Stimulated activated naive CD8-positive, alpha-beta T cell treated with anti-CD3 and anti-CD28 coated beads, Interleukin-15, Interleukin-2, amounts not matched to agents 100 U/mL and 50 U/mL, for 24 hours (primary cell): ENCODE measurements at places on chromosomes 2 and 18.

GRCh38 chr2:26685989-26686839 lies 6.3 kb upstream of the KCNK3 start:
- DNase-seq = no peak

DNA sequence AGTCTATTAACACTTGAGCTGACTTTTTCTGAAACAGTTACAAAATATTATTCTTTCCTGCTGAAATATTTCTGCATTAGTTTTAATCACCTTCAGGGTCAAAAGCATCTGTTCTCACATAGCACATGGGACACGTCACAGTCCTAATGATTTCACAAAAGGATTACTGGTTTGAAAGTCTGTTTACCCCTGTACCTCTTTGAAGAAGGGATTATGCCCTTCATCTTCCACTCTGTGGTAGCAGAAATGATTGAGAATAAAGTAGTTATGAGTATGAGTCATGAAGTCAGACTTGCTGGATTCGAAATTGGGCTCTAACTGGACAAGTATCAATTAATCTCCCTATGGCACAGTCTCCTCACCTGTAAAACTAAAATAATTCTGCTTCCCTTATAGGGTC lies 121.2 kb downstream of the SATB2 start:
- DNase-seq = no peak

- peak; percentile 33 for DNase-seq
Observed at GRCh38 chr18:811182-811891, 705 bp downstream of the YES1 start.

GRCh38 chr18:48358868-48359267 lies 50.3 kb downstream of the ZBTB7C start:
- no peak for DNase-seq

DNA sequence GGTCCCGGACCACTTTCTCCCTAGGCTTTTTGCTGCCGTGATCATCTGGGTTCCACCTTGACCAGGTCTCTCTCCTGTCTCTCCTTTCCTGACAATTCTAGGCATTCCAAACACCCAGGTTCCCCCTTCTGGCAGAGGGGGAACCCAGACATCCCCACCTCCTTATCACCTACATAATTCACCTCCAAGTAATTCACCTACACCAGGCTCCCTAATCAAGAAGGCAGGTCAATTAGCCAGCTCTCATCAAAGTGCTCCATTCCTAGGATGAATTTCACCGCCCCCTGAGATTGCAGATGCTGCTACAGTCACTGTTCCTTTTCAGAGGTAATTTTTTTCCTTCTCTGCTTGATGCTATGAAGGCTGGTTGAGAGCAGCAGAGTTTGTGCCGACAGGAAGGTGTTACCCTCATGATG lies 42.3 kb upstream of the ATG16L1 start:
- DNase-seq = no peak

DNA sequence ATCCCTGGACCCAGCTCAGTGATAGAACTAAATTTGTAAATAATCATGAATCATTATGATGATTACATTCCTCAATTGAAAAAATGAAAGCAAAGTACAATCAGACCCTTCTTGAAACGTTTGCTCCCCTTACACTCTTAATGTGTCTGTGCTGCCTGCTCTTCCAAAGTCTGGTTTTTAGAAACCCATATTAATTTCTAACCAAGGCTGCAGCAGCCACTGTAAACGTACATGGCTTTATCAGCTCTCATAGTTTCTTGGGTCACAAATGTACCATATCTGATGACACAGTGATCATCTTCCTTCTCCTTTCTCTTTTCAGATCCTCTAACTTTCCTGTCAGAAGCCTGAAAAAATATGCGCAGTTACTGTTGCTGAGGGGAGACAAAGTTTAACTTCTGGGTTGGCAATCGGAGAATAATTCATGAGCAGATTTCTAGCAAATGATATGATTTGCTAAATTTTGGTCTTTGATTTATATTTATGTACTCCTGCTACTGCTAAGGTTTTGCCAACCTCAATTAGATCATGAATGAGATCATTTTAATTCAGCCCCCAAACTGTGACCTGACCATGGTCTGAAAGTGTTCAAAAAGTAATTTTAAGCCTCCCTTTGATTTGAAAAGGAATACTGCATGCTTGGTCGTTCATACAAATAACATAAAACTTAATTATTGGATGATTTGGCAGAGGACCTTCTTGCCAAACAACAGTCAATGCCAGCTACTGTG lies 12.3 kb downstream of the ZEB2 start:
- no peak for DNase-seq

GRCh38 chr2:168915441-168916330 lies 14.6 kb downstream of the G6PC2 start:
- DNase-seq = no peak

- no peak for DNase-seq
Observed at GRCh38 chr18:56982766-56983165, 164.1 kb upstream of the BOD1L2 start.

GRCh38 chr18:22504251-22505030 lies 86.7 kb upstream of the CTAGE1 start:
- DNase-seq = no peak

DNA sequence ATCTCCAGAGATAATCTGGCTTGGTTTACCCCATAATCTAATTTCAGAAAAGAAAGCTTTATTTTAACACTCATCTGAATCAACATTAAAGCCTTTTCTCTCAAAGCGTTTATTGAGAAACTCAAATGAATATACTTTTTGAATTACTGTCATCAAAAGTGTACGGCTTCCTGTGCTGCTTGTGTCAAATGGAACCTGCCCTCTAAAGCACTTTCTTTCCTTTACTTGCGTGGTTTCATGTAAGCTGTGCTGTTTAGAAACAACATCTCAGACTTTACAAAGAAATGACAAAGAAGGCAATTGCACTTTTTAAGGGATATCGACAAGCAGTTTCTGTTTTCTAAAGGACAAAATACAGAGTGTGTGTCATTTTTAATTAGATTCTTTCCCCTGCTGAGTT lies 35.1 kb downstream of the CYBRD1 start:
- DNase-seq = no peak

- DNase-seq = no peak
Observed at GRCh38 chr2:127386246-127386645, 1.5 kb downstream of the MAP3K2 start.

DNA sequence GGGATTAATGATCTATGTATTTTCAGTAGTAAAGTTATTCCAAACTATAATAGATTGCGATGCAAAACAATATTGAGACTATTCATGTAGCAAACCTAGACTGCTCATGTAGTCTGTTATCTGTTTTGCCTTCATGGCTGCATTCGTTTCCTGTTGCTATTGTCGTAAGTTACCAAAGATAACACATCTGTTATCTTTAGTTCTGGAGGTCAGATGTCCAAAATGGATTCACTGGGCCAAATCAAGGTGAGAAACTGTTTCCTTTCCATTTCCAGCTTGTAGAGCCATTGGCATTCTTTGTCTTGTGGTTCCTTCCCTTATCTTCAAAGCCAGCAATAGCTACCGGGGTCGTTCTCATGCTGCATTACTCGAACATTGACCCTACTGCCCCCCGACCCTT lies 20.9 kb downstream of the ITGAV start:
- DNase-seq = no peak

- no peak for DNase-seq
Observed at GRCh38 chr2:170610615-170611014, 104.5 kb upstream of the SP5 start.

DNA sequence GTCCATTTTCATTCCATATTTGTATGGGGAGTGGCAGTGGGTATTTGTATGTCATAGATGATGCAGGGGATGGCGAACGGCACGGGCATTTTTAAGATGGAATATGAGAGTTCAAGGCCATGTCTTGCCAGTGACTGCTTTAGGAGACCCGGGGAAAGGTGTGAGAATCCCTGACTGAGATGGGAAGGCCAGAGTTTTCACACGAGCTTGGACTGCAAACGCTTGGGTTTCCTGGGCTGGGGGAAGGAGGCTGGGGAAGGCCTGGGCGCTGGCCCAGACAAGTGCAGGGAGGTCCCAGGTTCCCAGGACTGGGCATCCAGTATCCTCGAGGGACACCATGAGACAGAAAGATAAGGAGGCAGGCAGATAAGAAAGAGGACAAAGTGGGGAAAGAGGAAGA lies 35.2 kb downstream of the CNGA3 start:
- DNase-seq = no peak

DNA sequence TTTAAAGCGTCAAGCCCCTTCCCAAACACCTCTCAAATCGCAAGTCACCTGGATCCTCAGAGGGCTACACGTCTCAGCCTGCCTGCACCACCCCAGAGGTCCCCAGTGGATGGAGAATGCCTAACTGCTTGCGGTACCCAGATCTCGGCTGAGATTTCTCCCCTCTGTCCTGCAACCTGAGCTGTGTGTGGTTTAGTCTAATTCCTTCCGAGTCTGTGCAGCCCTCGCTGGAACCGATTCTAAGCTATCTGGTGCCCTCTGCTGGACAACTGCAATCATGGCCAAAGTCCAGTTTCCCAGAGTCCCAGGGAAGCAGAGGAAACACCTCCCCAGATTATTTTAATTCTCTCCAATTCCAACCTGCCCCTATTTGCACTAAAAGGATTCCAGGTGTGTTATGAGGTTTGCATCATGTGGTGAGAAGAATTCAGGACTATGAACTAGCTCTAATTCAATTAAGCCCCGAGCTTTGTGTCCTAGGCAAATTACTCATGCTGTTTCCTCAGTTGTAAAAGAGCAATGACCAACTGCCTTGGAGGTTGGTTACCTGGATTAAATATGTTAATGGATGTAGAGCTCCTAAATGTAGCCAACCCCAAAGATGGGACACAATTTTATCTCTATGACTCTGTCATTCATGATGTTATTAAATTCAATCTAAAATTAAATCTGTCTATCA lies 276.1 kb upstream of the NCKAP5 start:
- DNase-seq = peak; percentile 54

GRCh38 chr2:207975921-207976320 lies 49.4 kb downstream of the PLEKHM3 start:
- DNase-seq = no peak

- no peak for DNase-seq
Observed at GRCh38 chr2:190653931-190654330, 5.0 kb downstream of the NAB1 start.

- no peak for DNase-seq
Observed at GRCh38 chr2:167487728-167488127, 599.4 kb downstream of the XIRP2 start.

- DNase-seq = no peak
Observed at GRCh38 chr2:113391073-113391472, 46.4 kb upstream of the ZNG1B start.

- no peak for DNase-seq
Observed at GRCh38 chr2:210539578-210540416, 16.6 kb upstream of the CPS1 start.

GRCh38 chr18:5759194-5759593 lies 136.1 kb downstream of the TMEM200C start:
- DNase-seq = no peak

DNA sequence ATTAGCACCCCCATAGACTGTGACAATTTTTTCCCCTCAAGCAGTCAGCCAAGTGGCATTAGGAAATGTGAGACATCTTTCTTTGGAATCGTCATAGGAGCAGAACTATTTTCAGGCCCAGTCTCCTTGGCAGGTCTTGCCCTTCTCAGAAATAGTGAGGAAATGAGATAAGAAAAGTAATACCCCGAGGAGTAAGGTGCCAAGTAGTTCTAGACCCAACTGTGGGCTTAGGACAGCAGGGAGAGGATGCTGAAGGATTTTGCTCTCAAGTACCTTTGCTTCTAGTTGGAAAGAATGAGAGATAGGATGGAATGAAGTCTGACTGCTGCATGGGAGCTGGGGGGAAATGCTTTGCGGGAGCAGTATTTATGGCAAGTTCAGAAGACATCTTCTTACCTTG lies 31.8 kb downstream of the PRKCE start:
- DNase-seq = no peak

DNA sequence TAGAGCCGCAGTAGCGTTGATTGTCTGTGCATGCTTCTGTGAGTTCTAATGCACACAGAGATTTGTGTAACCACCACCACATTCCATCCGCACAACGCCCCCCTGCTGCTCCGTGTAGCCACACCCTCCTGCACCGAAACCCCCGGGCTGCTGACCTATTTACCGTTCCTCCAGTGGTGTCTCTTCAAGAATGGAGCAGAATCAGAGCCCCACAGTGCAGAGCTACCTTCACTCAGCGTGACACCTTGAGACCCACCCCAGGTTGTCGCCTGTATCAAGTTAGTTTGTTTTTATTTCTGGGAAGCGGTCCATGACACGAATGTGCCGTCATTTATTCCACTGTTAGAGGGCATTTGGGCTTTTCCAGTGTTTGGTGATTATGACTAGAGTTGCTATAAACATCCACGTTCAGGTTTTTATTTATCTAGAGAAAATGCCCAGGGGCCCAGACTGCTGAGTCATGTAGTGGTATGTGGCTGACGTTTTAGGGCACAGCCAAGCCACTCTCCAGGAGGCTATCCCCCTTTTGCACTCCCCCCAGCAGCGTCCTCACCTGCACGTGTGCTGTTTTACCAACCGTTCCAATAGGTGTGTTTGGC lies 266.8 kb downstream of the NDUFA10 start:
- DNase-seq = no peak

GRCh38 chr2:184599054-184599871 lies 934 bp downstream of the ZNF804A start:
- no peak for DNase-seq

DNA sequence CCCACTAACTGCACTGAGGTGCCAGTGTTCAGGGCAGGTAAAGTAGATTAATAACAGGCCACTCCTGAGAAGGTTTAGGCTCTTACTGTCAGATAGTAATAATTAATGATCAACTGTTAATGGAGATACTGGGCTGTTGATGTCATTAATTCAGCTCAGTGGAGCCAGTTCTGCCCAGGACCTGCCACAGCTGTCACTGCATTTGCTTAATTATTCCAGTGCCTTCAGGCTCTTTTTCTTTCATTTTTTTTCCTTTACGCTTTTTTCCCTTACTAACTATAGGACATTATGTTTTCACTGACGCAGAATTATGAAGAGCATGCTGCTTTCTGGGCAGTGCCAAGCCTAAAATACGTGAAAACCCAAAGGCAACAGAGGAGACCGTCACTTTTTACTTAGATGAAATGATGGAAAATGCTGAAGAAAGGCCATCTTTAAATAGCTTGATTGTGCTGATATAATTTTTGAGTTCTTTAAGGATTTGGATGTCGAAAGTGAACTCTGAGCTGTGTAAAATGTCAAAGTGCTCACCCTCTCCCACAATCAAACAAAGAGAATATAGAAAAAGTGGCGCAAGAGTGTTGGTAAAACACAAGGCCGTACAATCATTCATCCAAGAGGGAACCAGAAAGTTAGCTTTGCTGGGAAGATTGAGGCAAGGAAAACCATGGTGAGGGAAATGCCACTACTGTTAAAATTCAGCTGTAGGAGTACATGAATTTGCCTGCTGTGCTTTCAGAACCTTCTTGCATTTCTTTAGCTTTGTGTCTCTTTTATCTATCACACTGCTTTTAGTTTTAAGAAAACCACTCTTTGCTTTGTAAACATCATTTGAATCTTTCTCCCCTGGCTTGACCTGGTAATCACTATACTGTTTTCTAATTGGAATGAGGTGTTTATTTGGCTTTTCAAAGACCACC lies 192.0 kb upstream of the ZEB2 start:
- DNase-seq = no peak
